Peyer's patch (tissue), 4 donors: ENCODE measurements at places on chromosomes 16 and 17. TPM values are rescaled to one million over a fixed set of nuclear protein-coding genes. Genes with fewer than 3 reads are reported as not detected.

The ITGB4 gene
- total RNA-seq: 368 TPM

The PPY gene
- not detected for total RNA-seq

The ST6GALNAC2 gene
- not detected for total RNA-seq

The KCNH6 gene
- 14.0 TPM for total RNA-seq

DNA sequence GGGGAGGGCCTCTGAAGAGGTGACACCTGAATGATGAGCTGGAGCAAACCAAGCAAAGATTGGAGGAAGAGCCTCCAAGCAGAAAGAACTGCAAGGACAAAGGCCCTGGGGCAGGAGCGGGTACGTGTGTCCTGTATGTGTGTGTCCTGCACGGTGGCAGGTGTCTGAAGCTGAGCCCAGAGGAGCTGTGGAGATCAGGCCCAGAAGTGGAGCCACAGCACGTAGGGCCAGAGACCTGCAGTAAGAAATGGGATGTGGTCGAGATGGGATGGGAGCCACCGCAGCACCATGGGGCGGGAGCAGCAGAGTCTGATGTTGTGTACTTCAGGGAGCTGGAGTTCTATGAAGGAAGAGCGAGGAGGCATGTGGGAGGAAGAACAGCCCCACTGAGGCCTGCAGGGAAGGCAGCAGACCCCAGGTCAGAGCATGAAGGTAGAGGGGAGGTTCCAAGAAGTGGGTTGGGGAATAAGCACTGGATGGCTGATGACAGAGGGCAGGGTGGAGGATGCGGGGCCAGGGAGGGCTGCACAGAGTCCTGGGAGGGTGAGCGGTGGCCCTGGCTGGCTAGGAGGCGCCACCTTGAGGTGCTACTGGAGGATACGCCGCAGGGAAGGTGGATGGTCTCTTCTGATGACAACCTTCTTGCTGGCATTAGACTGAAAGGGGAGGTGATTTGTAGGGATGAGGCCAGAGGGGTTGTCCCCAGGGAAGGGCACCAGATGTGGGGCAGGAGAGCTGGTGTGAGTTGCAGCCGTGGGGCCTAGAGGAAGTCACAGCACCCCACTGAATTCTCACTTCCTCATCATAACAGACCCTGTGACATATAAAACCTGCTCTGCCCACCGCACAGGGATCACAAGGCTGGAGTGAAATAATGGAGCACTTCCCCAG, 10.6 kb upstream of the CETP start:
- DNase-seq: peak; percentile 84

DNA sequence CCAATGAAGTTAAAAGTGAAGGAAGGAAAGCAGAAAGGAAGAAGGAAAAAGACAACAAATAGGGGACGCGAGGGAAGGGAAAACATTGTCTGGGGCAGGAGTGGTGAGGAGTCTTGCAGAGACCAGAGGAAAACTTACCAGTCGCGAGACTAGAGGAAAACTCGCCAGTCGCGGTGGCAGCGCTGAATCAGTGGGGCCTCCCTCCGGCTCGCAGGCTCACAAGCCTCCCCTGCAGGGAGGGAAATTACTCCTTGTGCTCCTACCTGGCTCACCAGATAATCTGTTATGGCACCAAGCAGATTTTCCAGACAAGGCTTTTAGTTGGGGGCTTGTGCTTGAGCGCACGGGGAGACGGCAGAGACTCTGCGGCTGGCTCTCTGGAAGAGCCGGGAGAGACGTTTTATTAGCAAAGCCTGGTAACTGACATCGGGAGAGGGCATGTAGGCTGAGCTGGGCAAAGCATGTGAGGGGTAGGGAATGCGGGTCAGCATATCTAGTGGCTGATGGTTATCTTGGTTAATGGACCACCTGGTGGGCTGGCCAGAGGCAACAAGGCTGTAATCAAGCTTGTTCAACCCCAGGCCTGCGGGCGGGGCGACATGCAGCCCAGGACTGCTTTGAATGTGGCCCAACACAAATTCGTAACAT, 37.1 kb downstream of the LCMT1 start:
- DNase-seq: no peak

DNA sequence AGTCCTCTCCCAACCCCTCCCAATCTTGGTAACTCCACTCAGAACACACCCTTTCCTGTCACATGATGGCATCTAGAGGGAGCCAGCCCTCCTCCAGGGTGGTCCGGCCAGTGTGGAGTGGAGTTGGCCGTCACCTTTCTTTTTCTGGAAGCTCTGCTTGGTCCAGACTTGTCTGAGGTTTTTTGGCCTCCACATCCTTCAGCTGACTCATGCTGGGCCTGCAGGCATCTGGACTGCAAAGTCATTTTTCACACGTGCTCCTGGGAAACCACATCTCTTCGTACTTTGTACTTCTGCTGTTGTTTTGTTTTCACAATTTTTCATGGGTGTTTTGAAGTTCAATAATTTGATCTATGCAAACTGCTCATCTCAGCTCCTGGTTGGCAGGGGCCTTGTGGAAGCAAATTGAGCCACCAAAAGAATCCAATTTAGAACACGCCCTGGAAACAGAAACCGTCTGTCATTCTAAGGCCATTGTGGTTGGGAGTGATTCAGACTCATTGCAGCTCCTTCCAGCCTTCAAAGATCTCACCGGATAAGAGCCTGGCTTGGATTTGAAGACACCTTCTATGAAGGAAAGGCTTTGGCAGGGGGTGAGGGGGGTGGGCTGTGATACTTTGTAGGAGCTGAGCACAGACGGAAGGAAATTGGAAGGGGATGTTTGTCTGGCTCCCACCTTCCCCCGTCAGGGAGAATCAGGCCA, 42.4 kb upstream of the NF1 start:
- peak; percentile 49 for DNase-seq

GRCh38 chr17:8857919-8858318, 9.6 kb downstream of the PIK3R6 start:
- no peak for DNase-seq

DNA sequence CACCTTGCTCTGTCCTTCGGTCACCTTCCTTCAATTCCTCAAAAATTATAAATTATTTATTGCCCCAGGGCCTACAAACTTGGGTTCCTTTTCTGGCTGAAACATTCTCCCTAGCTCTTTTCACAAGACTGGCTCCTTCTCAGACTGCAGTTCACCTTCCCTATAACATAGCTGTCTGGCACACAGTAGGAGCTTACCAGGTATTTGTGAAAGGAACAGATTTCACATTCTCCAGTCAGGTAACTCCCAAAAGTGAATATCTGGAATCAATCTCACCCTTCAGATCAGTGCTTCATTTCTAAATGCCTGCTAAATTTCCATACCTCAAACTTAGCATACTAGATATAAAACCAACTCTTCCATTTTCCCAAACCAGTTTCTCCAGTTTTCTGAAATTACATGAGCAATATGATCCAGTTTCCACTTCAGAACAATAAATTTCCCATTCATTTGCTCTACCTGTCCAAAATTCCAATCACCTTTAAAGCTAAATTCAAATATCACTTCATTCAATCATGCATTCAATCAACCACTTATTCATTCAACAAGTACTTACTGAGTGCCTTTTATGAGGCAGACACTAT, 6.1 kb downstream of the RFFL start:
- no peak for DNase-seq

- no peak for DNase-seq
Measured at GRCh38 chr17:75307957-75308731, 18.9 kb upstream of the SLC25A19 start.

DNA sequence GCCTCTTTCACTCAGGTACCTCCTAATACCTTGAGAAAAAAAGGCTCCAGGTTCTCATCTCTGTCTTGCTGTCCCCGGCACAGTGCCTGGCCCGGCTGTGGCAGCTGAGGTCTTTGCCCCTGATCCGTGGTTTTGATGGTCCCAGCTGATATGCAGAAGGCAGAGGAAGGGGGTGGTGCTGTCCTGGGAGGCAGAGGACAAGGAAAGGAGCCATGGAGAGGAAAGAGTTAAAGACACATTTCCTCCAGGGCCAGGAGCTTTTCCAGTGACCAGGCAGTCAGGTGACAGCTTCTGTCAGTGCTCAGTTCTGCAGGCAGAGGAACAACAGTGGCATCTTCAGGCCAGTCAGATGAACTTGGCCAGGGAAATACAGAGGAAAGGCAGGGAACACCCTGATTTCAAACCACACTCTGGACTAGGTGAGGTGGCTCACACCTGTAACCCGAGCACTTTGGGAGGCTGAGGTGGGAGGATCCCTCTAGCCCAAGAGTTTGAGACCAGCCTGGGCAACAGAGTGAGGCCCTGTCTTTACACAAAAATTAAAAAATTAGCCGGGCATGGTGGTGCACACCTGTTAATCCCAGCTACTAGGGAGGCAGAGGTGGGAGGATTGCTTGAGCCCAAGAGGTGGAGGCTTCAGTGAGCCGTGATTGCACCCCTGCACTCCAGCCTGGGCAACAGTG, 3.3 kb upstream of the COG1 start:
- peak; percentile 22 for DNase-seq

DNA sequence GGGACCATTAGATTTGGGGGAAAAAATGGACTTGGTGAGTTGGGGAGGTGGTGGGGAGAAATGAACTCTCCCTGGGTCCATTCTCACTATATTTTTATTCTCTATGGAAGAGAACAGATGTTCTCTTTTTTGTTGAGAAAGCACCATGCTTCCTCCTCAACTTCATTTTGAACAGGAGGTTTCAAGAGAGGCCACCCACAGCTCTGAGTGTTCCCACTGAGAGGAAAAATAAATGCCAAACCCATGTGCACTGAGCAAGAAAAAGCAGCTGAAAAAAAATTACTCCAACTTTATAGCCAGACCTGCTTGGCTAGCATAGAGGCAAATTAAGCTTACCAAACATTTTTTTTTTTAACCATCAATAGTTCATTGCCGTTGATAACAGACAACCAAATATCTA, 883.6 kb downstream of the KCNJ2 start:
- no peak for DNase-seq

- no peak for DNase-seq
Measured at GRCh38 chr16:83723244-83723643, 84.5 kb upstream of the HSBP1 start.

DNA sequence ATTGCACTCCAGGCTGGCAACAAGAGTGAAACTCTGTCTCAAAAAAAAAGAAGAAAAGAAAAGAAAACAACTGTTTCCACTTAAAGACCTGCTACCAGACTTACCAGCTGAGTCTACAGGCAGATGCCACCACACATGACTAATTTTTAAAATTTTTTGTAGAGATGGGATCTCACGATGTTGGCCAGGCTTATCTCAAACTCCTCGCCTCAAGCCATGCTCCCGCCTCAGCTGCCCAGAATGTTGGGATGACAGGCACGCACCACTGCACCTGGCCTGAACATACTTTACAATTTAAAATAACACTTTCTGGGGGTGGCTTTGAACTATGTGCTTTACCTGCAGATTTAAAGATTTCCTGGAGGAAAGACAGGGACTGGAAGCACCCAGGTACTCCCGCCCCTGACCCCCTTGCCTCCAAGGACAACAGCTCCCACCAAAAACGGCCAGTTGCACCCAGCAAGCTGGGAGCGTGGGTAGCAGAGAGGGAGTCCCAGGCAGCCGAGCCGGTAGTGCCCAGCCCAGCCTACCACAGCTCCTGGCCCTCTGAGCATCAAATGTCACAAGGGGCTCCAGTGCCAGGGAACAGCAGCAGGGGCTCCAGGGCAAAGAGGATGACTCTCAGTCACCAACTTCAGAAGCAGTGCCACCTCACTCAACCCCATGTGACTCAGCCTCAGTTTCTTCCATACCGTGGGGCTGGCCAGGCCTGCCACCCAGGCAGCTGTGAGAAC, 262.9 kb downstream of the PARN start:
- no peak for DNase-seq

DNA sequence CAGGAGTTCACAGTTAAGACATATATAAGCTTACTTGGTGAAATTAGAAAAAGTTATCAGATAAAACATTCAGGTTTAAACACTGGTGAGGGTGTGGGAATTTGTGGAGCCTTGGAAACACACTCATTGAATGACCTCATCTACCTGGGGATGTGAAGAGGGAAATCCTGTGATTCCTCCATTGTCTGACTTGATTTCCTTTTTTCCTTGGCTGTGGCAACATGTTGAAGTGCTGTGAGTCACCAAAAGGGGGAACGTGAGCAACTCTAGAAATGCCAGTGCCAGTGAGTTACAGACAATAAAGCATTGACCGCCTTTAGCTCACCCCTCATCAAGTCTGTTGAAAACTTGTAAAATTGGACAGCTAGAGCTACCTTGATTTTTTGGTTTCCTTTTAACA, 1.8 kb downstream of the HMOX2 start:
- no peak for DNase-seq

DNA sequence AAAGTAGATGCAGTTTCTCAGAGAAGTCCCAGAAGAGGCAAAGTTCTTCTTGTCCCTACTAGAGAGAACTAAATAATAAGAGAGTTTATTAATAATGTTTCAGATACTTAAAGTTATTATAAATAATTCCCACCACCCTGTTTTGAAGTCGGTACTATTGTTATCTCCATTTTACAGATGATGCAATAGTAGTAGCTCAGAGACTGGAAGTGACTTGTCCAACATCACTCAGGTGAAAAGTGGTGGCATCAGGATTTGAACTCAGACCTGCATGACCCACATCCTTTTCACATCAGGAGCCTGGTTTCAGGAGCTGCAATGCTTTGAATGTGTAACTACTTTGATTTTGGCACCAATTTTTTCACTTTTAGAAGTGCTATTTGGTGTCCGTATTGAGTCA, 52.7 kb downstream of the GPR139 start:
- DNase-seq: no peak
